ENCODE measurements at places on chromosomes 11 and 22.

- no peak for DNase-seq
These were observed 54.9 kb downstream of the AHNAK start for GRCh38 chr11:62491571-62492329.

DNA sequence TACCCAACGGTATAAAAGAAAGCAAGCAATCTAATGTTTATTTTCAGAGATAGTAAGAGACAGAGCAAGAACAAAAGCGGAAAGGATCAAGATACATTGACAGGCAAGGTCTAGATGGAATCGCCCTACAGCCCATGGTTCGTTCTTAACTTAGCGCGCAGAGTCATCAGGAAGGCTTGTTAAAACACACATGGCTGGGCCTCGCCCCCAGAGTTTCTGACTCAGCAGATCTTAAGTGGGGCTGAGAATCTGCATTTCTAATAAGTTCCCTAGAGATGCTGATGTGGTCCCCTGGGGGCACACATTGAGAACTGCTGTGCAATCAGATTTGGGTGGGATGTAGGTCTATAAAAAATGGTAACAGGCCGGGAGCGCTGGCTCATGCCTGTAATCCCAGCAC, 35.8 kb upstream of the CHRM4 start:
- DNase-seq, result no peak

DNA sequence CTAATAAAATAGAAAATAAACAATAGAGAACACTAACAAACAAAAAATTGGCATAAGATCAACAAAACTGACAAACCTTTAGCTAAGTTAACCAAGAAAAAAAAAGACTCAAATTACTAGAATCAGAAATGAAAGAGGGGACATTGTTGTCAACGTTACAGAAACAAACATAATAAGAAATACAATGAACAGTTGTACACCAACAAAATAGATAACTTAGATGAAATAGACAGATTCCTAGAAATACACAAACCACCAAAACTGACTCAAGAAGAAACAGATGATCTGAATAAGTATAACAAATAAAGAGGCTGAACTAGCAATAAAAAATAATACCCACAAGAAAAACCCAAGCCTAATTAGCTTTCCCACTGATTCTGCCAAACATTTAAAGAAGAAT, 34.7 kb upstream of the TMPRSS4 start:
- no peak for DNase-seq

DNA sequence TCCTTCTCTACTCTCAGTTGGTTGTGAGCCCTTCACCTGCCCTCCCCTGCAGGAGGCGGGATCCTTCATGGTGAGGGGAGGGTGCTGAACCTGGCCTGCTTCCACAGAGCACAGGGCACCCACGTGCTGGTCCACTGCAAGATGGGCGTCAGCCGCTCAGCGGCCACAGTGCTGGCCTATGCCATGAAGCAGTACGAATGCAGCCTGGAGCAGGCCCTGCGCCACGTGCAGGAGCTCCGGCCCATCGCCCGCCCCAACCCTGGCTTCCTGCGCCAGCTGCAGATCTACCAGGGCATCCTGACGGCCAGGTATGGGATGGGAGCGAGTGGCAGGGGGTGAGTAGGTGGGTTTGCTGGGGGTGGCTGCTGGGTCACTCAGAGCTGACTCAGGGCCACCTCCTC, 6.3 kb downstream of the SSH3 start:
- no peak for DNase-seq

DNA sequence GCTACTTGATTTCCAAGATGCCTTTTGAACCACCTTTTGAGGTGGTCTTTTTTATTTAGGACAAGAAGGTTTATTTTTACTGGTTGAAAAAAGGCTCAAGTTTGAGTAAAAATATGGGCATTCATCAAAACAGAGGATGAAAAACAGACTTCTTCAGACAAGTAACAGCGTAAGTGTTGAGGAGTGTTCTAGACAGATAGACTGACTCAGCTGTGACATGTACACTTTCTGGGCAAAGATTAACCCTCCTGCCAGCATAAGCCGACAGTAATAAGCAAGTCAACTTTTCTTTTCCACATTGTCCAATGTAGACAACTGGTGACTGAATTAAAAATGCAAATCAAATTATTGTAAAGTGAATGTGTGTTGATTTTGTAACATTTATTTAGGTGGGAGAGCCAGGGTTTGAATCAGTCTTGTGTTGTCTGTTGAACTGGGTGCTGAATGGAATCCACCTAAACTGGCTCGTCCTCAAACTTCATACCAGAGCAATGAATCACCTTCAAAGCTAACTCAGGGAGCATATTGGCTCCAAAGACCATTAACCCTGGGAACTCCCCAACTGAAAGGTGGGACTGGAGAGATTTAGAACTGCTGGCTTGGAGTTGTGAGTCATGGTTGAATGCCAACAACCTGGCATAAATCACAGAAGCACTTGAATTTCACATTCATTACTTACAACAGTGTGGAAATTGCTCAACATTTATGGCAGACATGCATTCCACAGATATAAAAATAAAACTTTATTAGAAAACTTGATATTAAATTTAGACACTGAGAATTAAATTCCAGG, 377.0 kb downstream of the ETS1 start:
- no peak for DNase-seq

DNA sequence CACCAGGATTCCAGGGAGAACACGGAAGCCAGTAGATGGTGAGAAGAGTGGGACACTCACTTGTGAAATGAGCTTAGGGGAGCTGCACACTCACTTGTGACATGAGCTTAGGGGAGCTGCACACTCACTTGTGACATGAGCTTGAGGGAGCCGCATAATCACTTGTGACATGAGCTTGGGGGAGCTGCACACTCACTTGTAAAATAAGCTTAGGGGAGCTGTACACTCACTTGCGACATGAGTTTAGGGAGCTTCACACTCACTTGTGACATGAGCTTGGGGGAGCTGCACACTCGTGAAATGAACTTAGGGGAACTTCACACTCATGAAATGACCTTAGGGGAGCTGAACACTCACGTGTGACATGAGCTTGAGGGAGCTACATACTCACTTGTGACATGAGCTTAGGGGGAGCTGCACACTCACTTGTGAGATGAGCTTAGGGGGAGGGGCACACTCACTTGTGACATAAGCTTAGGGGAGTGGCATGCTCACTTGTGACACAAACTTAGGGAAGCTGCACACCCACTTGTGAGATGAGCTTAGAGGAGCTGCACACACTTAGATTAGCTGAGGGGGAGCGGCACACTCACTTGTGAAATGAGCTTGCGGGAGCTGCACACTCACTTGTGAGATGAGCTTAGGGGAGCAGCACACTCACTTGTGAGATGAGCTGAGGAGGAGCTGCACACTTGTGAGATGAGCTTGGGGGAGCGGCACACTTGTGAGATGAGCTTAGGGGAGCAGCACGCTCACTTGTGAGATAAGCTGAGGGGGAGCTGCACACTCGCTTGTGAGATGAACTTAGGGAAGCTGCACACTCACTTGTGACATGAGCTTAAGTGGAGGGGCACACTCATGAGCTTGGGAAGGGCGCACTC, 59.0 kb downstream of the NCAPD3 start:
- DNase-seq, result no peak

- no peak for DNase-seq
These were observed 431 bp downstream of the KMT2A start for GRCh38 chr11:118436639-118437207.

DNA sequence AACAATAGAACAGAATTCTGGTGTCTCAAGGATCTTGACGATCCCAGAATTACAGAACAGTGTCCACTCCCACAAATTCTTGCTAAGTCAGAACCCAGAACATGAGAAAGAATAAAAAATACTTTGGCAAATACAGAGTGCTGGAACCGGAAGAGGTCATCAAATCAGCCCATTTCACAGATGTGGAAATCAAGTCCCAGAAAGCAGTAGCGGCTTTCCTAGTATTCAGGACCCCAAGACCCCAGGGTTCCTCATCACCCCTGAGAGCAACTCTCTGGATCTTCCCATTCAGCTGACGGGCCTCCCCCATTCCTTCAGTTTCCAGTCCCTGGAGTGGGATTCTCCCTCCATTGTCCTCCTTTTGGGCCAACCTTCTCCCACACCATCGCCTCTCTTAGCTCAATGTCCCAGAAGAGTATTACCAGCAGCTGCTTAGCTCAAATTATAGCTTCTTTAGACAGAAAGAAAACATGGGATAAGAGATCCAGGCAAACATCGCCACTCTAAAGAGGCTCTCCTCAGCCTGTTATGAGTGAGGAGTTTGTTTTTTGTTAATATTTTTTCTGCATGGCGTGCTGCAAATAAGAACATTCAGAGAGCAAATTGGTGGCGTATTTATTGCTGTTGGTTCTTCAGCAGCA, 268.3 kb downstream of the MN1 start:
- no peak for DNase-seq

- DNase-seq, result no peak
These were observed 76.0 kb downstream of the MRTFA start for GRCh38 chr22:40560551-40560950.

- no peak for DNase-seq
These were observed 17.0 kb downstream of the MRGPRD start for GRCh38 chr11:68963779-68964178.

- DNase-seq, result no peak
These were observed 22.7 kb upstream of the PLEKHA7 start for GRCh38 chr11:17036666-17037658.

- DNase-seq, result no peak
These were observed 6.5 kb downstream of the METTL15 start for GRCh38 chr11:28114731-28115130.

- no peak for DNase-seq
These were observed 39.1 kb upstream of the CREB3L1 start for GRCh38 chr11:46238078-46238966.

- DNase-seq, result no peak
These were observed 16.1 kb downstream of the MUC5B start for GRCh38 chr11:1238767-1239595.

DNA sequence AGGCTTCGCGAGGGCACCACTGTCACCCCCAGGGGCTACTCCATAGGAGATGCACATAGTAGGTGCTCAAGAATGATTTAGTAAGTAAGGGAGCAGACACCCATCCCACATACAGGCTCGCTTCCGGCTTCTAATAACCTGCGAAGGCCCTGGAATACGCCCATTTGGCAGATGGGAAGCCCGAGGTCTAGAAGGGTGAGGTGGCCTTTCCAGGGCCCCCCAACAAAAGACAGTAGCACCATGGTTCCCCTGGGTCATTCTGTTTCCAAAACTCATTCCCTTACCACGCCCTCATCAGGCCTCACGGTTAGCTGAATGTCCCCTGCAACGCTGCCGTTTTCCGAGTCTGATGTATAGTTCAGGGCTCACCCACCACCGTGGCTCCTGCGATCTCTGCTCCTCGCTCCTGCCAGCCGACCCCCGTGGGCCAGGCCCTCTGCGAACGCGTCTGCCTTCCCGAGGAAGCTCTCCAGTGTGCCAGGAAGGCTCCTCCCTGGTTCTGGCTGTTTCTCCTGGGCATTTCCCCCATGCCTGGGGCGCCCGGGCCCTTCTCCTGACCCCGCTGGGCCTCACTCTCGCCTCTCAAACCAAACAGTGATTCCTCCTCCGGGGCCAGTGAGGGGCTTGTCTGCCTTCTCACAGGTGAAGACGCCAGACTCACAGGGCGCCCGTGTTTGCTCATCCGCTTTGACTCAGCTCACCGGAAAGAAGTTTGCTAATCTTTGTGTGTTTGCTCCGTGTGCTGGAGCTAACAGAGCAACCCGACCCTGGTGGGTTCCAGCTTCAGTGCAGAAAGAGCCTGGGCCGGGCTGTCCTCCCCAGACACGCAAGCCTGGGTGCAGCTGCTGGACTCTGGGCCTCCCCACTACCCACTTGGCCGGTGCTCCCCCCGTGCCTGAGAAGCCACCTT, 86.6 kb downstream of the RTL6 start:
- no peak for DNase-seq
